ENCODE measurements at places on chromosomes 7 and 10.

DNA sequence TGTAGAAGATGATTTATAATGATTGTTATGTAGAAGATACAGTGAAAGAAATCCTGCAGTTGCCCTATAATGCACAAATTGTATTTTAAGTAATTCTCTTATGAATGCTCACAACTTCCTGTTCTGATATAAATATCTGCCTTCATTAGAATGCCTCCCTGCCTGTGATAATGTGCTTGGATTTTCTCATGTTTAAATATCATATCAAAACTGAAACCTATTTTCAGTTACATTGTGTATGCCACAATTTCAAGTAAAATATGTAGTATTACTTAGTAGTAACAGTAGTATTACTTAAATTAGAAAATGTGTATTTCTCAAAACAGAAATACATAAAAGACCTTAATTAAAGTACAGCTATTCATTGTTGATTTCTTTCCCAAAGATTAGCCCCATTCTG, 41.1 kb upstream of the TFEC start:
- DNase-seq: no peak

DNA sequence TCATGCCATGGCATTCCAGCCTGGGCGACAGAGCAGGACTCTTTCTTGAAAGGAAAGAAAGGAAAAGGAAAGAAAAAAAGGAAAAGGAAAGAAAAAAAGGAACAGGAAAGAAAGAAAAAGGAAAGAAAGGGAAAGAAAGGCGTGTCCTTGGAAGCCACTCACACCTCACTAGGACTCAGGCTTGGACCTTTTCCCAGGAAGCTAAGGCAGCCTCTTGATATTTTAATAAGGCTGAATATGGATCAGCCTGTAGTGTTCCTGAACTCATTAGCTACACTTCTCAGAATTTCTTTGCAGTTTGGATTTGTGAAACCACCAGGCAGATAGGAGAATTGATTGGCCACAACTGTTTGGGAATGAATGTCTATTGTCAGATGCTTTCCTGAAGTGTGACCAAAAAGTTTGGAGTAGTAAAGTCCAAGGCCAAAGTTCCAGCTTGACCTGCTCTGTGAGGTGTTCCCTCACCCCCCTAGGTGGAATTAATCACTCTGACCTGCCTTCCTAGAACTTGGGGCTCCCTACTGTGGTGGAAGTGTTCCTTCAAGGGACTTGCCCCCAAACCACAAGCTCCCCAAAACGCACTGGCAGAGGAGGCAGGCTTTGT, 7.1 kb upstream of the MALSU1 start:
- no peak for DNase-seq

GRCh38 chr10:117431160-117431559, 55.9 kb upstream of the PDZD8 start:
- DNase-seq: no peak

- DNase-seq: no peak
Observed at GRCh38 chr7:81140252-81140651, 221.4 kb upstream of the SEMA3C start.

DNA sequence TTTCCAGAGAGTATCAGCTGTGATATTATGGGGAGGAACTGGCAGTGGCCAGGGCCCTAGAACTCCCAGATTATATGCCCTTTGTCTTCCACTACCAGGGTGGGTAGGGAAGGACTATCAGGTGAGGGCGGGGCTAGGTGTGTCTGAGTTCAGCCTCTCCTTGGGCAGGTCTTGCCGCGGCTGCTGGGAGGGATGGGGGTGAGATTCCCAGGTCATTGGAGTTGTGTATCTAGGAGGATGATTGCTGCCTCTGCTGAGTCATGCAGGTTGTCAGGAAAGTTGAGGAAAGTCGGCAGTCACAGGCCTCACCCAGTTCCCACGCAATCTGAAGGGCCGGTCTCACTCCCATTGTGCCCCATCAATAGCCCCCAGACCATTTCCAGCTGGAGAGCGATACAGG, 185.2 kb downstream of the DKK1 start:
- no peak for DNase-seq
